ENCODE measurements at places on chromosomes 1 and 21.

DNA sequence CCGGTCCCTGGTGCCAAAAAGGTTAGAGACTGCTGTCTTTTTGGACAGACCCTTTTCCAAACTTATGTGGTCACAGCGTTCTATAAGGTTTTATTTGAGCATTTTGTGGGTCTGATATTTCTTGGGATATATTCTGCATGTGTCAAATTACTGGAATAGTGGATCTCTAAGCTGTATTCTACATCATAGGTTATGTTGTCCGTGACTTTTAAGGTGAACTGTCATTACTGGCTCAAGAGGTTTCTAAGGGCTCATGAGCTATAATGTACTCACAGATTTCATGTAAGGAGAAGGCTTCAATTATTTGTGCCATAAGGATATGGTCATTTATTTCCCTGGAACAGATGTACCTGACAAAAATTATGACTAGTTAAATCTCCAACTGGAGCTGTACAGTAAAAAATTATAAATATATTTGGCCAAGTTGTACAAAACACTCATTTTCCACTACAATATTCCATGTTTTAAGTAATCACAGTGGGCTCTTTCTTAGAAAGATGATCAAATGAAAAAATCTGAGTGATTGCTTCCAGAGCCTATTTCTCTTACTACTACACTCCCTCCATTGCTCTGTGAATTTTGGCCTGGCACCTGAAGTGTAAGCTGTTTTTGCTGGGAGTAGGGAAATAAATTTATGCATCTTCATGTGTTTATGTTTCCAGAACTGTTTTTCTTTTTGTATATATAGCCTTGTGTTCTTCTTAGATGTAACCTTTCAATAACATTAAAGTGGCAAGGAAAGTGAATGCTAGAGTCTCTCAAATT lies 538.1 kb upstream of the ZRANB2 start:
- no peak for DNase-seq

DNA sequence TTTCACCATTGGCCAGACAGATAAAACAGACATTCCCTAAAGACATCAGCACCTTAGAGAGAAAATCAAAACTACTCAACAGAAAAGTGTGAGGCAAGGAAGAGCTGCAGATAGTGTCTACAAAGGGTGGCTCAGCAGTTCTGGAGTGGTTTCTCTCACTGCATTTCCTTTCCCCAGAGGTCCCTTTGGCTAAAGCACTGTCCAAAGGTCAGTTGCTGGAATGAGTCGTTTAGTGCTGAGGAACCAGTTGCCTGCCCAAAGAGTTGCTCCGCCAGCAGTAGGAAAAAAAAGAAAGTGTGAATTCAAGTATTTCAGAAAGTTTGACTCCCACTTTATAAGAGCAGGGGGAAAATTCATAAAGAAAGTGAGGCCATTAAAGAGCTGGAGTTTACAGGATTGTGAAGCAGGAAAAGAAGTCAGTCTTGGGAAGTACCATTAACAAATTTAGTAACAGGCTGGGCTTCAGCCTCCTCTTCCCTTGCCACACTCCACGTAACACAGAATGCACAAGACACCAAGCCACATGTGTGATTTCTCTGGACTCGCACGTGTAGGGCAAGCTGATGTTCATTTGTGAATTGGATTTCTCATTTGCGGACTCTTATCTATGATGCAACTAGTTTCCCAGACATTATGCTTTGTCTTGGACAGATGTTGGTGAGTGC lies 122.2 kb downstream of the RUNX1 start:
- no peak for DNase-seq

- no peak for DNase-seq
Measured at GRCh38 chr1:30325999-30326398, 397.4 kb downstream of the MATN1 start.

DNA sequence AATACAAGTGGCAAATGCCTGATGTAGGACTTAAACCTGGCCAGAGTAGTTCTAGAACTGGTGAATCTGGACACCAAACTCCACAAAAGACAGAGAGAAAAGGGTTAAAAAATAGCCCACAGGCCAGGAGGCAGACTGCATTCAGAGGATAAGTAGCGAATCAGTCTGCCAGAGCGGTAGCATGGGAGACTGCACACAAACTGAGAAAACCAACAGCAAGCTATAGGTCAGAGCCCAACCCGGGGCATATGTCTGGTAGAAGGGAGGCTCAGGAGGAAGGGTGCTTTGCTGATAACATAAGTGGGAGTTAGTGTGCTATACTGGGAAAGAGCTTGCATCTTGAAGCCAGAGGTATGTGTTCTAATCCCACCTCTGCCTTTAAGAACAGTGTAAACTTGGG lies 4.0 kb downstream of the LRRC53 start:
- no peak for DNase-seq

Data from NCI-H1930 (cell line).